Thyroid gland (tissue), 4 donors: ENCODE measurements at places on chromosomes 2 and 18.

DNA sequence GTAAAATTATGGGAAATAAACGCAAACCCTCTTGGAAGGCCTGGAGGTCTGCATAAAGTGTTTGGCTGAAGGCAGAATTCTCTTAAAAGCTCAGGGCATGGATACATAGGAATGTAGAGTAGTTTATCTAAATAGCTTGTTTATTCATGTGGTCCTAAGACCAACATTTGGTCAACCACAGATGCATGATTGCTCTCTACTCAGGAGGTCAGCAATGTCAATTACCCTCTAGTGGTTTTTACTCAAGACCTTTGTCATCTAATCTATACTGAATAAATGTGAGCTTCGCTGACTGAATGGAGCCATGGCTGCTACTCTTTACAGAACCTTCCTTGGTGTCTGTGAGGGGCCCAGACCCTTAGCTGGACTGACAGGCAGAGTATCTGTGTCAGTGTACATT is 139.8 kb downstream of the ATL2 start:
- DNase-seq: no peak

- DNase-seq: no peak
These were observed 206.5 kb upstream of the ITGA4 start for GRCh38 chr2:181250691-181251090.

GRCh38 chr18:75496151-75496550 is 68.6 kb upstream of the SMIM21 start:
- no peak for DNase-seq

GRCh38 chr2:173048522-173048896 is 27.1 kb upstream of the MAP3K20 start:
- no peak for DNase-seq

DNA sequence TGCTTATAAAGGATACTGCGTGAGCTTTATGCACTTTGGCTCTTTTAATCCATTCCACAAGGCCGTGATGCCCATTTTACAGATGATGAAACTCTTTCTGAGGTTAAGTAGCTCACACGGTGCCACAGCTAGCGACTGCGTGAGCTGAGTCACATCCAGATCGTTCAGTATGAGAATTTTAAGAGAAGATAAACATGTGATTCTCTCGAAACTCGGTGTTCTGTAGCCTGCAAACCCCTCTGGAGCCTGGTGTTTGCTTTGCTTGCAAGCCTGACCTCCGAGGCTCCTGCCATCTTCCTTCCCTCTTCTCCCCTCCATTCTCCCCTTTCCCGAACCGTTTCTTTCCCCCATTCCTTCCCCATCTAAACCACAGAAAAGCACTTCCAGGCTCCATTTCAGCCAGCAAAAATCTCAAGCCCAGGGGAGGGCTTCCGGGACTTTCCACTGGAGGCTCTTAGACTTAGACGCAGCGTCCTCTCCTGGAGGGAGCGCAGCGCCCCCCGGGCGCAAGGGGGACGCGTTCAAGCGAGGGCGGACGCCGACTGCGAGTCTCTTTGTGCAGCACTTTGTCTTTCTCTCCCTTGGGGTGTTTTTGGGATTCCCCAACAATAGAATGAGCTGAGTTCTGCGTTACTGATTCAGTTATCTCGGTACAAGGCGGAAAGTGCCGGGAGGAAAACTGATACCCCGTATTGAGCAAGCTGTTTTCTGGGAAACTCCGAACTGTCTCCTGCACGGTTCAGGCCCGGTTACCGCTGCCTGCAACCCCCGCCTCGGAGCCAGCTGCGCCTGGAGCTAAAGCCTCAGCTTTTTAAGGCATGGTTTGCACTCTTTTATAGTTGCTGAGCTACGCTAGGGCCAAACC is 38.0 kb downstream of the CYP1B1 start:
- peak; percentile 43 for DNase-seq

DNA sequence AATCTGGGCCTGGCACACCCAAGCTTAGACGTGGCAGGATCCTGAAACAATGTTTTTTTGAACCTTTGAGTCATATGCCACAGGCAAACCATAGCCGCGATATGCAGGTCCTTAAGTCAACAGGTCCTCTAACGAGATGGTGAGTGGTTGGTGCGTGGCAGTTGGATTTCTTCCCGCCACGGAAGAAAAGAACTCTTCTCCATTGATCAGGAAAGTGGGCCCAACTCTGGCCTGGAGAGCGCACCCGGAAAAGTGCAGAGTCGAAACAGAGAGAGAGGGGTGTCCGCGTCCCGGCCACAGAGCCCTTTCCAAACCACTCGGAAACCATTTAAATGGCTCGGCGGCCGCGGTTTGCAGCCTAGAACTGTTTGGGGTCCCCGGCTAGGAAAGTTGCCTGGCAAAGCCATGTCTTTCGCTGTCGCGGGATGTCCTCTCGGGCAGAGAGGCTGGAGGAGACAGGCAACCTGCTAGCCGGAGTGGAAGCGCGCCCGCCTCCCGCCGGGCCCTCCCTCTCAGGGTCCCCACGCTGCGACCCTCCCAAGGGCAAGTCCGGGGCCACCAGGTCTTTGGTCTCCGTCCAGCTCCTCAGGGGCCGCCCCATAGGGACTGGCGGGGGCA is 777 bp downstream of the GALNT3 start:
- peak; percentile 54 for DNase-seq

DNA sequence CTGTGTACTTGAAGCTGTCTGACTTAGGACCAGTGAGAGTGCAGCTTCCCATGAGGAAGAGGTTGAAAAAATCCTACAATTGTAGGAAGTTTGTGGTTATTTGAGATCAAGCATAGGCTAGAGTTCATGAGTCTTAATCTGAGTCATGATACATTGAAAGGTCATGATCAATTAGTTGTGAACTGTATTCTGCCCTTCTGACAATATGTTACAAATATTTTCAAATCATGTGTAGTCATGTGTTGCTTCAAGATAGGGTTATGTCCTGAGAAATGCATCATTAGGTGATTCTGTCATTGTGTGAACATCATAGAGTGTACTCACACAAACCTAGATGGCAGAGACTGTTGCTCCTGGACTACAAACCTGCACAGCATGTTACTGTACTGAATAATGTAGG is 68.4 kb upstream of the MFF start:
- no peak for DNase-seq

DNA sequence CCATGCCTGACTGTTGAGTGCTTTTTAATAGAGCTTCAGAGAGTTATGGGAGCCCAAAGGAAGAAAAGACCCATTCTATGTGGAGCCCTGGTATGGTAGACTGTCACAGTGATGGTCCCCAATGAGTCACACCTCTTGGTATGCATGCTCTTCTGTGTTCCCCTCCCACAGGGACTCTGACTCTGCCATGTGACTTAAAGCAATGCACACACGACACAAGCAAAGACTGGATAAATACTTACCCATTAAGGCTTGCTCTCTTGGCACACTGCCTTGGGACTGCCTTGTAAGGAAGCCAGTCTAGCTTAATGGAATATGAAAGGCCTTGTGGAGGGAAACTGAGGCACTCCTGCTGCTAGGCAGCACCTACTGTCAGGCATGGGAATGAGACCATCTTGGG is 16.7 kb upstream of the DTNB start:
- DNase-seq: no peak

- DNase-seq: no peak
These were observed 31.0 kb downstream of the GLI2 start for GRCh38 chr2:120766470-120767351.

DNA sequence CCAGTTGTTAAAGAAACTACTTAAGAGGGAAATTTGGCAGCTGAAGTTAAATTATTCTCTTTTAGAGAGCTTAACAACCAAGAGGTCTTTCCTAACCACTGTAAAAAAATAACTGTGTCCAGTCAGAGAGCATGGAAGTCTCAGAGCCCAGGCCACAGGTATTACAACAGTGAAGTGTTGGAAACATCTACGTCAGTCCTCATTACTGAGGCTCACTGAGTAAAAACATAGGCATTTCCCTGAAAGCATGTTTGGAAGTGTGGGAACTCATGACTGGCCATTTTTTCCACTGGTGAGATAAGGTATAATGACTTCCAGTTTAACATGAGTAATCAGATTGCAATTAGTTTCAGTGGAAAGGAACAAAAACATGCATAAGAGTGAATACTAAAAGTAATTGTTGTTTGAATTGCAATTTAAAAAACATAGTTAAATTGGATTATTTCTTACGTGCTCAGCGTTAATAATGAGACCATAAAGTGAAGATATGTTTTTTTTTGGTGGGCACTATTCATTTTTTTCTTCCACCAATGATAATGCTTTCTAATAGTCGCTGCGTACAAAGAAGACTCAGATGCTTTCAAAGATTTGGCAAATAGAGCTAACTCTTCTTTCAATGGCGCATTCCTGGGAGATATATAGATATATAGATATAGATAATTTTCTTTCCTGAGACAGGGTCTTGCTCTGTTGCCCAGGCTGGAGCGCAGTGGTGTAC is 60.8 kb downstream of the EFEMP1 start:
- peak; percentile 58 for DNase-seq

DNA sequence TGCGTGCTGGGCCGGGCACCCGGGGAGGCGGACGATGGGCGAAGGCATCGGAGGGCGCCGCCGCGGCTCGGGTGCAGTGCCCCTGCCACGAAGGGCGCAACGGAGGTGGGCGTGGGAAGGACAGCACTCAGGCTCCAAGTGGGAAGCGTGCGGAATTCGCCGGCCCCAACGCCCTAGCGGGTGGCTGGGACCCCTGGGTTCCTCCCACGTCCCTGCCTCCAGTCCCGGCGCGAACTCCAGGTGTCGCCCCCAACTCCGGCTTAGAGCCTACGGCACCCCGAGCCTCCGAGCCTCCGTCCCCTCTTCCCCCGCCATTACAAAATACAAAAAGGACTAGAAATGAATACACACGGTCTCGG is 1.3 kb downstream of the CYP27C1 start:
- no peak for DNase-seq

- DNase-seq: no peak
These were observed 572 bp downstream of the INPP4A start for GRCh38 chr2:98445177-98445682.

- DNase-seq: no peak
These were observed 77.0 kb downstream of the ANTXR1 start for GRCh38 chr2:69089998-69090397.

GRCh38 chr18:27073404-27073830 is 111.7 kb downstream of the CHST9 start:
- DNase-seq: no peak

GRCh38 chr18:50862401-50862800 is 16.5 kb upstream of the ME2 start:
- DNase-seq: no peak

GRCh38 chr2:68766376-68766845 is 31.8 kb downstream of the ARHGAP25 start:
- peak; percentile 80 for DNase-seq

- DNase-seq: no peak
These were observed 31.5 kb upstream of the SIX2 start for GRCh38 chr2:45040786-45041185.

DNA sequence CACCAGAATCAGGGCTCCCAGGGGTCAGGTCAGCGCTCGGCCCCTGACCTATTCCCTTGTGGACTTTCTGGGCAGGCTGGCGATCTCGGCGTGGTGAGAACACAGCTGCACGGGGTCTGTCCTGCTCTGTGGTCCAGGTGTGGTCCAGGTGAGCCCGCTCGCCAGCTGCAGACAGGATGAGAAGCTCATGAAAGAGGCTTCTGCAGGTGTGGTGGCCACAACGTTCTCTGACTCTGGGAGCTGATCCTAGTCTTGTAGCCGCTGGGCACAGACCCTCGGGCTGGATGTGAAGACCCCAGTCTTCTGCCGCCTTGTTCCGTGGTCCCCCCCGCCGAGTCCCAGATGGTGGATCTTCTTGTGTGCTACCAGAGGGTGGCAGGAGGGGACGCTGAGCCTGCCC is 129.7 kb downstream of the RTP5 start:
- DNase-seq: no peak

DNA sequence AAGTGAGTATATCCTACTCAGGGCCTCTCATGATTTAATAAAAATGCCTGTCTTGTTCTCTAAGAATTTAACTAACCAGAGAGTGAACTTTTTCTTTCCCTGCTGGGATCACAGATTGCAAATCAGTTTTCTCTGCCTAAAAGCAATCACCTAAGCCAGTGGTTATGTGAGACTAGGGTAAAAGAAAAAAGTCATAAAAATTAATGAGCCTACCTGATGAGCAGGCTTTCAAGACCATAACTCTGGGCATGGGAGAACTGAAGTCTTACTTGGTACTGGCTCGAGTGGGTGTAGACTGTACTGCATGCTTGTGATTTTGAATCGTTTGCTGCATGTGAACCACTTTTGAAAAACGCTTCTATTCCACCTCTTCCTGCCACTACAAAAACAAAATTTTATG is 1677.0 kb upstream of the LRRTM1 start:
- no peak for DNase-seq

DNA sequence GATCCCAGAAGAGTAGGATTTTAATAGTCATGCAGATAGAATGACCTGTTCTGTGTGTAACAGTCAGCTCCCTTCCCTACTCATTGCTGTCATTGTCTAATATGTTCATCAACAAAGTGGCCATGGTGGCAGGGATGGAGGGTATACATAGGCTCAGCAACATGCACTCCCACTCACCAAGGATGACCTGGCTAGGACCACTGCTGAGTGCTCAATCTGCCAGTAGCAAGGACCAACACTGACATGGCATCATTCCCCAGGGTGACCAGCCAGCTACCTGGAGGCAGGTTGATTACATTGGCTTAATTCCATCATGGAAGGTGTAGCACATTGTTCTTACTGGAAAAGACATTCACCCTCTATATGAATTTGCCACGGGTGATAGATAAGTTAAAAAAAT is 401.7 kb upstream of the CELF4 start:
- DNase-seq: no peak

DNA sequence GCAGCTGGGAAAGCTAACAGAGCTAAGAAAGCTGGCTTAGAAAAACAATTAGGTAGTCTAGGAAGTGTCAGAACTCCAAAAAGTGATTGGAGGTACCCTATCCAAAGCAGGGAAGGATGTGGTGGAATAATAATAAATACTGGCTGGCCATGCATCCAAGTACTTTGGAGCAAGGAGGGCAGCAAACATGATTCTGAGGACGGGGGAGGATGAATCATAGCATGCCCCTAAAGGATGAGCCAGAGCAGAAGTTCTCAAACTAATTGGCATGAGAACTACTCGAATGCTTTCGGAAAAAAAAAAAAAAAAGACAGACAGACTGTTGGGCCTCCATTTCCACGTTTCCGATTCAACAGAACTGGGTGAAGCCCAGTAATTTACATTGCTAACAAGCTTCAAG is 2.4 kb downstream of the CWC22 start:
- DNase-seq: no peak

DNA sequence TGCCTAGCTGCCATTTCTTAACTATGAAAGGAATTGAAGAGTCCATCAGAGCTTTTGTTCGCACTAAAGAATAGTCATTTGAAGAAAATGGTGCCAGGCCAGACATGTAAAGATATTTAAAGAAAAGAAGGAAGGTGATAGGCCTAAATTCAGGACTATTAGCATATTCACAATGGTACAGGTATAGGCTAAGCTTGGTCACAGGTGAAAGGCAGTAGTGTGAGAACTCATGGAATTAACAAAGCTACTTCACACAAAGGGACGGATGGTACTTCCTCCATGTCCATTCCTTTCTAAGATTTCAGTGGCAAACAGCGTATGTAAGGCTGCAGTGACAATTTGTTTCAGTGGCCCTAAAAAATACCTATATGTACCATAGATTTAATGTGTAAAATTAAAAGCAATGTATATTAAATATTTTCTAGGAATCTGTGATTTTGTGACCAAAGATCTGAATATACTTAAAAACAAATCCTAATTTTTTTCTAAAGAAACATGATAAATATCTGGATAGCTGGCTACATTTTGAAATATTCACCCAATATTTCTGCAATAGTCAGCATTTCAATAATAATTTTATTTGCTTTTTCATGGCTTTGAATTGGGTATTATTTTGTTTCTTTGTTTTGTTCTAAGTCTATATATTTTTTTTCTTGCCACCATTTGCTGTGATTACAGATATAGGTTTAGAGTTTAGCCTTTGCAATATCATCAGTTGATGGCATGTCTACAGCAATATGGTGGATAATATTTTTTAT is 116.1 kb downstream of the CAMKMT start:
- DNase-seq: no peak

GRCh38 chr2:172013396-172013795 is 13.6 kb downstream of the METAP1D start:
- no peak for DNase-seq
